ENCODE measurements at places on chromosomes 5 and 9.

- DNase-seq: no peak
Measured at GRCh38 chr9:136935651-136936050, 8.9 kb downstream of the FBXW5 start.

DNA sequence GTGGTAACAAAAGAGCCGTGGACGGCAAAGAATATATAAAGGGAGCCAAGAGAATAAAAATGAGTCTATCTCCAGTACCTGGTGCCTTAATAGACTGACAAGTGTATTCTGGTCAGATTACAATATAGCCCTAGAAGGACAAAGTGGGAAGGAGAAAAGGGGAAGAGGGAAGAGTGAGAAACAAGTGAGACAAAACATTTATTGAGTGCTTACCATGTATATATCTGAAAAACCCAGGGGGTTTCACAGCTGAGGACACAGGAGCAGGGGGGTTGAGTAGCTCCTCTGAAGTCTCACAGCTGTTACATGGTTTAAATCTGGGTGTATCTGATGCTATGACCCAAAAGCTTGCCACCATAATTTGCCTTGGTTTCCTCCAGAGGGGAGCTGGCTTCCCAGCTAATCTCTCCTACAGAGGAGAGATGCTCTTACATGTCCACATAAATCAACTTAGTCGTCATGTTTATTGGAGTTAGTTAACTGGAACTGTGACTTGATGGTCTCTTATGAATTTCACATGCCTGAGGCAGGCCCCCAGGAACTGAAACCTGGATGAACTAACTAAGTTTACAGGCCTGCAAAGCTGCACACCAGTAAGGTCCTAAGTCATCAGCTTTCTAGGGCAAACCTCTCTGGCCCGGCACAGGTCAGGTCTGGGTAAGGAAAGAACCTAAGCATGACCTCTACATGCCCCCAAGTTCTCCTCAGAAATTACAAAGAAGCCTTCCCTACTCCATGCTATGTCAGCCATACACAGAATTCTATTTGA is 15.5 kb downstream of the SIL1 start:
- DNase-seq: no peak

- no peak for DNase-seq
Measured at GRCh38 chr9:133677126-133678010, 41.2 kb downstream of the DBH start.

GRCh38 chr5:99587983-99588382 is 659.2 kb upstream of the CHD1 start:
- DNase-seq: no peak

- no peak for DNase-seq
Measured at GRCh38 chr5:26807231-26808199, 230.9 kb downstream of the CDH9 start.

DNA sequence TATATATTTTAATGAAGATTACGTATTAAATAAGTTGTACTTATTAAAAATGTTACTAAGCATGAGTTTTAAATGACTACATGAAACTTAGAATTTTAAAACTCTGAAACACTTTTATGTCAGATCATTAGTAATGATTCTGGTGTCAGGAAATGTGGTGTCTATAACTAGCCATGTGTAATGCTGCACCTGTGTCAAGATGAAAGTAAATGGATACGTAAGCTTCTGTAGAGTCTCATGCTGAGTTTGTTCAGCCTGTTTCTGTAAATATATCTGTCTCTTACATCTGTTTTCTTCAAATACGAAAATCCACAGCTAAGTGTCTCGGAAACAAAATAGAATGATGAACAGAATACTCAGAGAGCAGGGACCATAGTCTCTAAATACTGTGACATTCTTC is 278.0 kb upstream of the SMC2 start:
- DNase-seq: no peak

- no peak for DNase-seq
Measured at GRCh38 chr9:38761999-38762398, 42.1 kb upstream of the FAM240B start.

GRCh38 chr9:11933926-11934325 is 759.3 kb upstream of the TYRP1 start:
- no peak for DNase-seq

- no peak for DNase-seq
Measured at GRCh38 chr9:136232969-136233368, 12.6 kb downstream of the QSOX2 start.

GRCh38 chr5:69010476-69010875 is 83.3 kb upstream of the SLC30A5 start:
- DNase-seq: no peak

DNA sequence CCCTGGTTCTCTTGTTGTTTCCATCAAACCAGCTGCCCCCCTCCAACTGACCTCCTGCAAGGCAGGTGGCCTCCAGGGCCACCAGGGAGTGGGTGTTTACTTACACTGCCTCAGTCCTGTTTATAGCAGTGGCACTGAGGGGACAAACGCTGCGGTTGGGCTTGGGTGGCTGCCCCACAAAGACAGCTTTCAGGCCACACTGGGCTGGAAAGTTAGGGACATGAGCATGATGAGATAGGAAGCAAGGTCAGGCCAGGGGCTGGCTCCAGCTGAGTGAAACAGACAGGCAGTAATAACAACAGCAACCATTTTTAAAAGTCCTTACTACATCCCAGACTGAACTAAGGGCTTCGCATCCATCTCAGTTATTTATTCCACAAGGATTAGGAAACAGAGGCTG is 20.6 kb downstream of the BOD1 start:
- no peak for DNase-seq

GRCh38 chr9:130868230-130868629 is 28.4 kb downstream of the QRFP start:
- DNase-seq: no peak

- DNase-seq: no peak
Measured at GRCh38 chr9:131691969-131692611, 47.8 kb downstream of the RAPGEF1 start.

- peak; percentile 67 for DNase-seq
Measured at GRCh38 chr9:113682297-113682771, 193.8 kb upstream of the ZNF618 start.

DNA sequence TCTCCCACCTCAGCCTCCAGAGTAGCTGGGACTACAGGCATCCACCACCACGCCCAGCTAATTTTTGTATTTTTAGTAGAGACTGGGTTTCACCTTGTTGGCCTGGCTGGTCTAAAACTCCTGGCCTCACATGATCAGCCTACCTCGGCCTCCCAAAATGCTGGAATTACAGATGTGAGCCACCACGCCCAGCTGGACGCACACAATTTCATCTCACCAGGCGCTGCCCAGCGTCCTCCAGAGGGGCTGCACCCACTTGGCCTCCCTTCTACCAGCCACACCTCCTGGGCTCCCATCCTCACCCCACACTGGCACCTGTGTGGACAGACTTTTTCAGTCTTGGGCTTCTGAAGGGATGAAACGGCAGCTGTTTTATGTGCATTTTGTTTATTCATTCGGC is 3.8 kb upstream of the EXOC3 start:
- no peak for DNase-seq

- no peak for DNase-seq
Measured at GRCh38 chr9:128053560-128053959, 13.6 kb downstream of the NAIF1 start.

DNA sequence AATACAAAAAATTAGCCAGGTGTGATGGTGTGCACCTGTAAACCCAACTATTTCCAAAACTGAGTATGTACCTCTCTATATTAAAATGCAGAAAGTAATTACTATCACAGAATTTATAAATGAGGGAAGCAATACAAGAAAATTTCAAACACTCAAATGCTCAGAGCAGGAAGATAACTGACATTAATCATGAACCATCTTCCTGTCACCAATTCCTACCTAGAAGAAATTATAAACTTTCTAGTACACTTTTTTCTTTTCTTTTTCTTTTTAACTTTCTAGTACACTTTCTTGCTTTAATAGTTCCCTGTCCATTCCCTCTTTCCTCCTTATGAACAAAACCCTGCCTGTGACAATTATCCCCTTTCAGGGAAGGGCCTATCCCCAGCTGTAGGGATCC is 106.8 kb downstream of the MED27 start:
- DNase-seq: no peak

DNA sequence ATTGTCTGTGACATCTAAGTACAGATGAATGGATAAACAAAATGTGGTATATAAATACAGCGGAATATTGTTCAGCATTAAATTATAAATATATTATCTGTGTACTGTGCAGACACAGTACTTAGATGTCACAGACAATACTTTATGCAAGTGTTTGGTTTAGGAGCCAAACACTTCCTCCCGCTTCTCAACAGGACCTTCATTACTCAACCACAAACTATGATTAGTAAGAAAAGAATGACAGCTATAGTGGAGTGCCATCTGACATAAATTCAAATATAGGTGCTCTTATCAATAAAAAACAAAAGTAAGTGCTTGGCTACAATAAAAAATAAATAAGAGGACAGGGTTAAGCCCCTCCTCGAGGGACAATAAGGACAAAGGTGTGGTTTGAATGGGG is 38.9 kb upstream of the STX17 start:
- DNase-seq: no peak

GRCh38 chr5:39665328-39665727 is 240.5 kb upstream of the DAB2 start:
- no peak for DNase-seq

- DNase-seq: no peak
Measured at GRCh38 chr5:37921452-37921851, 81.6 kb upstream of the GDNF start.

GRCh38 chr5:66222455-66222854 is 78.4 kb downstream of the SREK1 start:
- no peak for DNase-seq

GRCh38 chr9:126533926-126534310 is 79.8 kb upstream of the LMX1B start:
- DNase-seq: no peak

DNA sequence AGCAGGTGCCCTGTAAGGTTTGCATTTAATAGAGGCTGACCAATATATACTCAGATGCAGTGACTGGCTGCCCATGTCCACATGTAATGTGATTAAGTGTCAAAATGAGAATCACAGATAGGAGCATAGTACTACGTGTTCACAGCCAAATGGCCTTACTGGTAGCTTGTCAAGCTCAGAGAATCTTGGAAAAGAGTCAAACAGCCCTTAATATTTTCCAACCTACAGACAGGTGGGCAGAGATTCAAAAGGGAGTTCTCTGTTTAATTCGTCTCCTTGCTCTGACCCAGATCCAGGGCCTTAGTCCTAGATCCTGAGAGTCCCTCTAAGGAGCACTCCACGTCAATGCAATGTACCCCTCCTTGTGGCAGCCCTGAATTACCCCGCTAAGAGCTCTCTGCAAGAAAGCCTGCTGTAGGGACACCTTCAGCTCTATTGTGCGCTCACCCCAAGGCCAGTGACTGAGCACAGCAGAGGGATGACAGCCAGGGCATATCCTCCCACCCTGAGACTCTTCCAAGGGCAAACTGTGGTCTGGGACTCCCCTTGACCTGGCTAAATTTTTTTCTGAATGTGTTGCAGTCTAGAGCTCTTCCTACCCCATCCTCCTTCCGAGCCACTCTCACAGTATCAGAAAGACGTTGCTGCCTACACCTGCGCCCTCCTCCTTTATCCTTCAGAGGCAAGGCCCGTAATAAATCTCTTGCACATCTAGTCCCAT is 159.2 kb downstream of the SNCAIP start:
- DNase-seq: no peak

DNA sequence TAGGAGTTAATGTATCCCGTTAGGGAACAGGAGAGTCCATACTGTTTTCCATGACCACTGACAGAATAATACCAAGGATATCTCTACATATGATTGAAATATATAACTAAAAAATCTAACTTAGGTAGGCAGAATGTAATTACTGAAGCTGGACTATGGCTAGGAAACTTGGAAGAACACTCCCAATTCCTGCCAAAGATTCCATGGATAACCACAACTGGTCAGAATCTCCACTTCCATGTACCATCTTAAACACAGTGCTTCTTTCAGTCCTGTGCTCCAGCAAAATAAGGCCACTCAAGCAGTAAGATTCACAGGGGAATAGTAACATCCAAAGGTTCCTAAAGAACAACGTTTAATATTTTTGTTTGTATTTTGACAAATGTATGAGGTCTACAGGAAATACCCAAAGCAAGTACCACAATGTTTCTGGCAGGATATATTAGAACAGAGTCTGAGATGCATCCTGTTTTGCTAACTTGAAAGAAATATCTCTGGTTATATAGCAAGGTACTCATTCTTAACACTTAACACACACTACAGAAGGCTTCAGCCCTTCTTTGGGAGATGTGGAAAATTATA is 295.0 kb downstream of the ADAMTS6 start:
- no peak for DNase-seq

DNA sequence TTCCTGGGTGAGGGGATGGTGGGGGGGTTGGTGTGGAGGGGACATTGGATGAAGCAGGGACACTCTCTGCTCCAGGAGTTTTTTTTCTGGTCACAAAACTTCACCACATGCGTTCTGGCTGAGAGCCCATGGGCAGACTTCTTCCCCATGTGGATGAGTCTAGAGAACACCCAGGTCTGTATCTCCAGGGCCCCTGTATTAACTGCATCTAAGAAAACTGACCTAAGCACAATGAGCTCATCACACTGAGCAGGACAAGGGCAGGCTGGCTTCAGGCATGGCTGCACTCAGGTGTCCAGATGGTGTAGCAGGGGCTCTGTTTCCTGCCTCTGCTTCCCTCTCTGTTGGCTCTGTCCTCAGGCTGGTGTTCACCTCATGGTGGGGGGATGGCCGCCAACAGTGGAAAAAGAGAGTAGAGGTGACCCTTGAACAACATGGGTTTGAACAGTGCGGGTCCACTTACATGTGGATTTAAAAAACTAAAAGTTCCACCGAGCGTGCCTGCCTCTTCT is 85.3 kb upstream of the STC2 start:
- DNase-seq: no peak

GRCh38 chr9:26579056-26579455 is 313.5 kb downstream of the CAAP1 start:
- DNase-seq: no peak

- no peak for DNase-seq
Measured at GRCh38 chr9:92094655-92095054, 20.6 kb downstream of the SPTLC1 start.

DNA sequence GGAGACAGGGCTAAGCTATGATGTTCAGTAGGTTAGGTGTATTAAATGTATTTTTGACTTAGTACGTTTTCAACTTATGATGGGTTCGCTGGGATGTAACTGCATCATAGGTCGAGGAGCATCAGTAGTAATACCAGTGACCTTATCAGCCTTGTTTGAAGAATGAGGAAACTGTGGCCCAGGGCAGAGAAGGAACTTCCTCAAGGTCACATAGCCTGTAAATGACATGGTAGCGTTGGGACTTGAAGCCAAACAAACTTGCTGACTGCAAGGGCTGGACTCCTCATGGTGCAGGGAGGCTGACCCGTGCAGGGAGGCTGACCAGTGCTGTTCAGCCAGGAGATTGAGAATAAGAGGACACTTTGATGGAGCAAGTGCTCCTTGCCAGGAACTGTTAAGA is 21.3 kb upstream of the PTPN3 start:
- no peak for DNase-seq

GRCh38 chr9:128285033-128285784 is 9.1 kb downstream of the SWI5 start:
- no peak for DNase-seq

- DNase-seq: no peak
Measured at GRCh38 chr5:55903121-55903701, 52.1 kb downstream of the IL31RA start.

GRCh38 chr9:85479305-85479704 is 262.4 kb downstream of the AGTPBP1 start:
- DNase-seq: no peak
